Stimulated activated CD4-positive, alpha-beta T cell treated with anti-CD3 and anti-CD28 coated beads, TNF-alpha, amount 100 ng/mL, for 1 hour (primary cell): ENCODE measurements at places on chromosomes 3 and 15.

DNA sequence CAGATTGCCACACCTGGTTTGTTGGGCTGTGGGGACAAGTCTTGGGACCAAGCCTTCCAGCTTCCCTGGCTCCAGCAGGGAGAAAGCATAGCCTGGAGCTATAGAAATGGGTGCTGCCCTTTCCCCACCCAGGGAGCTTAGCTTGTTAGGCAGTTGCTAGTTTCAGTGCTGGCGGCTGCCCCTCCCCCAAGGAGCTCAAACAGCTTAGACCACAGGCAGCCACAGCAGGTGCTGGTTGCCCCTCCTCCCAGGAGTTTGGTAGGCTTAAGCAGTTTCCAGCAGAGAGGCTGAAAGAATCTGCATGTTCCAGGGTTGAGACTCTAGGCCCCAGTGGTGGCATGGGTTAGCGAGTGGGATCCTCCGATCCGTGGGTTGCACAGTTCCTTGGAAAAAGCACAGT lies 889.7 kb downstream of the IGSF11 start:
- no peak for DNase-seq

DNA sequence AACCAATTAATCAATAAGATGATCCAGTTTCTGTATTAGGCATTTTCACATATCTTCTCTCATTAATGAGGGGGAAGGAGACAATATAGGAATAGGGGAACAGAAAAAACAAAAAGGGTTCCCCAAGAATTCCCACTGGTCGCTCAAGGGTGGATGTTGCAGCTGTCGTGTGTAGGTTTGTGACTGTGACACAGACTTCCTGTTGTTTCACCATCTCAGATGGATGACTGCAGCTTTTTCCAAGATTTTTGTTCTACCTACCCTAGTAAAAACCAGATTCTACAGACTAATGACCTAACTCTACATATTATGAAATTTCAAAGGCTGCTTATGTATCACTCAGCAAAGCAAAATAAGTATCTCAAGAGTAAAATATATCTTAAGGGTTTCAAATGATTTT lies 73.7 kb upstream of the MB21D2 start:
- no peak for DNase-seq

DNA sequence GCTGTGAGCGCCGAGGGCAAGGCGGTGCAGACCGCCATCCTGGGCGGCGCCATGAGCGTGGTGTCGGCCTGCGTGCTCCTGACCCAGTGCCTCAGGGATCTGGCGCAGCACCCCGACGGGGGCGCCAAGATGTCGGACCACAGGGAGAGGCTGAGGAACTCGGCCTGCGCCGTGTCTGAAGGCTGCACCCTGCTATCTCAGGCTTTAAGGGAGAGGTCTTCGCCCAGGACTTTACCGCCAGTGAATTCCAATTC lies 2.3 kb downstream of the TLNRD1 start:
- DNase-seq = no peak

- DNase-seq = no peak
These were observed 54.5 kb downstream of the IQSEC1 start for GRCh38 chr3:13018561-13019242.

DNA sequence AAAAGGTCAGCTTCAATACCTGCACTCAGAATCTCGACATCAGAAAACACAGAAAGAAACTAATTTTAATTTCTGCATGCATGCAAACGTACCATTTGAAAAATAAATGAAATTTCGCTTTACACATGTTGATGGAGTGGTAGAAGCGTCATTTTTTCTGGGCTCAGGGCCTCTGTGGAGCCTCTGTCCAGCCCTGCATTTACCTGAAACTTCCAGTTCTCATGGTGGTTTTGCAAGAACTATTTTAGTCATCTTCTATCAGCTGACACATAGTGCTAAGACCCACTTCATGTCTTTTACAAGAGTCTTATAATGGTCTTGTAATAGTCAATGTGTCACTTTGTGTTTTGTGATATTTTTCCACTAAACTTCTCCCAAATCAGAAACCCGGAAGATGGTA lies 5.3 kb downstream of the KY start:
- DNase-seq = no peak

DNA sequence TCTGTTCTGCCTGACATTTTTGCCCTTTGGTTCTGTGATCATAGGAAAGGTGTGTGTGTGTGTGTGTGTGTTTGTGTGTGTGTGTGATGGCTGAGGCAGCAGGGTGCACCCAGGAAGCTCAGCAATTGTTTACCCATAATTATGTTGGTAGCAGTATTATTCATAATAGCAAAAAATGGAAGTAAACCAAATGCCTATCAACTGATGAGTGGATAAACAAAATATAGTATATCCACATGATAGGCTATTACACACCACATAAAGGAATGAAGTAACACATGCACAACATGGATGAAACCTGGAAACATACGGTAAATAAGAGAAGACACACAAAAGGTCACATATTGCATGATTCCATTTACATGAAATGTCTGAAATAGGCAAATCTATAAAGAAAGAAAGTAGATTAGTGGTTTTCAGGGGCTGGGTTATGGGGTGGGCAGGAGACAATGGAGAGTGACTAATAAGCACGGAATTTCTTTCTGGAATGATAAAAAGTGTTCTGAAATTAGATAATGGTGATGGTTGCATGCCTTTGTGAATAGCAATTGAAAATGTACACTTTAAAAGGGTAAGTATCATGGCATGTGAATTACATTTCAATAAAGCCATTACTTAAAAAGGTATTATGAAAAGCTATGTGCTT lies 167.2 kb downstream of the POLR2M start:
- DNase-seq = no peak

- DNase-seq = no peak
These were observed 39.7 kb downstream of the NPTN start for GRCh38 chr15:73593304-73594074.

GRCh38 chr3:115766587-115767482 lies 143.5 kb downstream of the GAP43 start:
- DNase-seq = no peak

DNA sequence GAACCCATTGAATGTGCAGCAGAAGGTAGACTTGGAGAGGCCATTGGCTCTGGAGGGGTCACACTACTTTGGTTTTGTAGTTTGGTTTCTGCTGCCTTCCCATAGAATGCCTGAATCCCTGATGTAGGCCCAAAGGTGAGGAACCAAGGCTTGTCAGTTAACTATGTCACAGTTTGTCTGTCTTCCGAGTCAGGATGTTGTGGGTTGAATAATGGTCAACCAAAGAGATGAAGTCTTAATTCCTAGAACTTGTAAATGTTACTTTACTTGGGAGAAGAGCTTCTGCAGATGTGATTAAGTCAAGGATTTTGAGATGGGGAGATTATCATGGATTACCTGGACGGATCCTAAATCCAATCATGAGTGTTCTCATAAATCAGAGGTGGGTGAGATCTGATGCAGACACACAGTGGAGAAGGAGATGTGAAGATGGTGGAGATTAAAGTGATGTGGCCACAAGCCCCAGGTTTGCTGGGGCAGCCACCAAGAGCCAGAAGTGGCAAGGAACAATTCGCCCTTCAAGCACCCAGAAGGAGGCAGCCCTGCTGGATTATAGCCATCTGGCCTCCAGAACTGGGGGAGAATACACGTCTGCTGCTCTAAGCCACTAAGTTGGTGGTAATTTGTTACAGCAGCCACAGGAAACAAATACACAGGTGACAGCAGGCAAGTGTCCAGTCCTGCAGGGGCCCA lies 2.3 kb upstream of the CCR8 start:
- no peak for DNase-seq

DNA sequence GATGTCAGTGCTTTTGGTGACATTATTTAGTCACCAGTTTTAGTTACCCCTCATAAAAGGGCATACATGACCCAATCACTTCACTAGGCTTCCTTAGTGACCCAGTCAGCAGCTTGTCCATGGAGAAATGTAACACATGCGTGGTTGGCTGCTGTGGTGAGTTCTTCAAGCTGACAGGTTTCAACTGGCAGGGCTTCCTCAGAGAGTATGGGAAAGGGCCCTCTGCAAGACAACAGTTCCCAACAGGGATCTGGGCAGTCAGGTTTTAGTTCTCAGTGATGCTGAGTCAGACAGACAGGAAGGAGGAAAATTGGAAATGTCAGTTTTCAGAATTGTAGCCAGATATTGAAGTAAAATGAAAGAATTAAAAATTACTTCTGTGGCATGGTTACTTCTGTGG lies 282.5 kb downstream of the TBL1XR1 start:
- DNase-seq = no peak

DNA sequence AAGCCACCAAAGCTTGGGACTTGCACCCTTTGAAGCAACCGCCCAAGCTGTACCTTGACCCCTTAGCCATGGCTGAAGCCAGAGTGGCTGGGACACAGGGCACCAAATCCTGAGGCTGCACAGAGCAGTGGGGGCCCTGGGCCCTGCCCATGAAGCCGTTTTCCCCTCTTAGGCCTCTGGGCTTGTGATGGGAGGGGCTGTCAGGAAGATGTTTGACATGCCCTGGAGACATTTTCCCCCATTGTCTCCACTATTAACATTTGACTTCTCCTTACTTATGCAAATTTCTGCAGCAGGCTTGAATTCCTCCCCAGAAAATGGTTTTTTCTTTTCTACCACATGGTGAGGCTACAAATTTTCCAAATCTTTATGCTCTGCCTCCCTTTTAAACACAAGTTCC lies 522.2 kb downstream of the EDEM1 start:
- DNase-seq = no peak

GRCh38 chr3:6088433-6088832 lies 772.5 kb upstream of the GRM7 start:
- no peak for DNase-seq

GRCh38 chr3:164732166-164732565 lies 346.1 kb downstream of the SI start:
- no peak for DNase-seq

GRCh38 chr3:125358923-125359322 lies 16.2 kb downstream of the ZNF148 start:
- no peak for DNase-seq

DNA sequence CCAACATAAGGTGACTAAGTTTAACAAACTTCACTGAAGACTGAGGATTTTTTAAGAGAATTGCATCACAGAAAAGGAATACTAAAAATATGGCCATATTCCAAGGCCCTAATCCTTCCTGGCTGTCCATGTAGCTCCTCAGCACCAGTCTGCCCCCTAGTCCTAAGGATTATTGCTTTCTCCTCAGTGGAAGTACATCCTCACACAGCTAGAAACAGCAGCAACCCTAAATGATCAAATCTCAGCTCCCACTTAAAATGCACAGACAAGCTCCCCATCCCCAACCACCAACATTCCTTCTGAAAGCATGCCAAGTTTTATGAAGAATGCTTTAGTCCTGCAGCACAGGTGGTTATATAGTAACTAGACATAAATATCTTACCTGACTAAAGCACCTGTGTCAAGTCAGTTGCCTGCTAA lies 14.7 kb downstream of the ST3GAL6 start:
- no peak for DNase-seq

GRCh38 chr3:156180077-156180476 lies 59.7 kb downstream of the KCNAB1 start:
- DNase-seq = no peak

DNA sequence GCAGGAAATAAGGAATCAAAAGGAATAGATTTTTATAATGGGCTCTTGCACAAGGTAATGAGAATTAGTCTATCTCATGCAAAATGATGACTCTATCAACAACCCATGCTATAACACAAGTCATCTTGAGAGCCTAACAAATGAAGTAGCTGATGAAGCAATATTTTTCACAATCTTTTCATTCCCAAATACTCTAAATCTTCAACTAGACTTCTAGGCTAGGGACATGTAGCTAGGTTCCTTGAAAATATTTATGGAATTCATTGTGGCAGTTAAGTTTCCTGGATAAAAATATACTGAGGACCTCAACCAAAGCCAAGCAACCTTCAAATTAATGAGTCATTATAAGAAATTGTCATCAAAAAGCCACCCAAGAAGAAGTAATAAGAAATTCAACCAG lies 55.4 kb downstream of the DCBLD2 start:
- no peak for DNase-seq

GRCh38 chr3:88150371-88150770 lies 612 bp downstream of the C3orf38 start:
- no peak for DNase-seq

DNA sequence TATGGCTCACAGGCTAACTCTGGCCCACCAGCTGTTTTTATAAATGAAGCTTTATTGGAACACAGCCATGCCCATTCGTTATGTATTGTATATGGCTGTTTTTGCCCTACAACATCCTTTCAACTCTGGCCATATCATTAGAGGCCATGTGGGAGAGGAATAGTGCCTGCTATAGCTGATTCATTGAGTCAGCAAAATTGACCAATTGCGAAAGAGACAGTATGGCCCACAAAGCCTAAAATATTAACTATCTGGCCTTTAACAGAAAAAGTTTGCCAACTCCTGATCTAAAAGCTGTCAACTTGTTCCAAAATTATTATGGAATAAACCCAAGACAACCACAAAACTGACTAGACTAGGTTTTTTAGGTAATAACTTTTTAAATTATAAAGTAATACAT lies 1.4 kb downstream of the NR1I2 start:
- no peak for DNase-seq

GRCh38 chr15:50277370-50277769 lies 11.8 kb upstream of the HDC start:
- no peak for DNase-seq

DNA sequence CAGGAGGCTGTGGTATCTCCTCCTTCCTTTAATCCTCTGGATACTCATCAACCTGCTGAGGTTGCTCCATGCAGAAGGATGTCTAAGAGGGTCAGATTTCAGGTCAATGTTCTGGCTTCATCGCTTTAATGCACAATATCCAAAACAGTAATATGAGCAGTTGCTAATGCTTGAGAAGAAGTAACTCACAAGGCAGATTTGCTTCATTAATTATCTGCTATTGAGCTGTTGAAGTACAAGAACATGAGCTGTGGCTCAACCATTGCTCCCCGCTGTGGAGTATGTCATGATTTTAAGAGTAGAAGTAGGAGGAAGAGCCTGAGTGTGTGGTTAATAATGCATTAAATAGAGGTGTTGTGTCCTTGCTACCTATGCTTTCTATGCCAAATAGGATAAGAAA lies 1412.9 kb upstream of the ALCAM start:
- DNase-seq = no peak

DNA sequence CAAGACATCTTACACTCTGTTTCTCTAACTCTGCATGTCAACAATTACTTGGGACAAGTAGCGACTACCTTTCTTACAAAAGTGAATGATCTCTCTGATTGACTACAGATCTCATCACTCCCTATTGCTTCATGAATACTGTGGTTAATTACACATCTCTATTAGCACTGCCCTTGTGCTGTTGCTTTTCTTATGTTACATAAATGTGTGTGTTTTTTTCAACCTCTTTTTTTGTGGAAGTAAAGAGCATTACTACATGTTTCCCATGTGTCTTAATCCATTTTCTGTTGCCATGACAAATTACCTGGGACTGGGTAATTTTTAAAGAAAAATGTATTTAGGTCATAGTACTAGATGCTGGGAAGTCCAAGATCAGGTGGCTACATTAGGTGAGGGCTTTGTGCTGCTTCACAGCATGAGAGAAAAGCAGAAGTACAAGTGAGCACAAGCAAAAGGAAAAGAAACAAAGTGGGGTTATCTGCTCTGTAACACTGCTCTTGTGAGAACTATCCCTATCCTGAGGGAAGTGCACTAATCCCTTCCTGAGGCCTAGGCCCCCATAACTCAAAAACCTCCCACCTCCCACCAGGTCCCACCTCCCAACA lies 298.2 kb upstream of the SATB1 start:
- no peak for DNase-seq
